ENCODE measurements at places on chromosomes 13 and 19. TPM values are rescaled to one million over a fixed set of nuclear protein-coding genes. Genes with fewer than 3 reads are reported as not detected.

Gene LILRA1
- total RNA-seq = not detected

DNA sequence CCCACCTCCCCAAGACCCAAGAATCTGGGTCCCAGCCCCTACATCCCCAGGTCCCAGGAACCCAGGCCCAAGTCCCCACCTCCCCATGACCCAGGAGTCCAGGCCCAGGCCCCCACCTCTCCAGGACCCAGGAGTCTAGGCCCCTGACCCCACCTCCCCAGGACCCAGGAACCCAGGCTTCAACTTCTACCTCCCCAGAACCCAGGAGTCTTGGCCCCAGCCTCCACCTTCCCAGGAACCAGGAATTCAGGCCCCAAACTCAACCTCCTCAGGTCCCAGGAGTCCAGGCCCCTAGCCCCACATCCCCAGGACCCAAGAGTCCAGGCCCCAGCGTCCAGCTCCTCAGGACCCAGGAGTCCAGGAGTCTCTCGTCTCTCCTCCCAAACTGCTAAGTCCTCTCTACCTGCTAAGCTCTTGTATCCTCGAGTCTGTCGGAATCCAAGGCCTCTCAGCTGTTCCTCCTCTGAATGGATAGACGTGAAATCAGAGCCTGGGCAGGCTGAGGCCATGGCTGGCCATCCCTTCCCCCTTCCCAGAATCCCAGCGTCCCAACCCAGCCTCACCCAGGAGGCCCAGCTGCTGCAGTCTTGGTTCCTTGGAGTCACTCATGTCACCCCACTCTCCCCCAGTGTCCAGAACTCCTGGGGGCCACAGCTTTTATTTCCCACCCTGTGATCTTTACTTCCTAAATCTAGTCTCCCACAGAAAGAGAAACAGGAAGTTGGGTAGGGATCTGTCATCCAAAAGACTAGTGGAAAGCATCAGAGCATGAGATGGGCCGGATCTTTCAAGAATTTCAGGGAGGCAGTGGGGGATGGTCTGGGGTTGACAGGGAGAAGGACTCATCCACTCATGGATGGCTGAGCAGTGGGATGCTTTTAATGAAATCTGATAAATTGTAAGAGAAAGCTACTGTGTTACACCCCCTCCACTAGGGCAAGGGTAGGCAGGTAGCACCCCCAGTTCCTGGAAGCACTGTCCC lies at the start of gene CD209:
CD209 (minus strand) TSS at position 632 of the 982 bp plus-strand sequence; CDS start at position 609, 23 bp downstream.
- H3K27me3 ChIP-seq = no peaks in the 10 kb centered on the region
- H3K4me1 ChIP-seq = no peaks in the 10 kb centered on the region
- DNase-seq = no peak
- no peaks in the 10 kb centered on the region for H3K36me3 ChIP-seq
- H3K4me3 ChIP-seq = no peak within 1 kb of the TSS

GRCh38 chr19:28020619-28021258 lies 1192.2 kb downstream of the UQCRFS1 start:
- no peaks in the 10 kb centered on the region for H3K36me3 ChIP-seq
- no peak overlapping the region for H3K4me3 ChIP-seq

DNA sequence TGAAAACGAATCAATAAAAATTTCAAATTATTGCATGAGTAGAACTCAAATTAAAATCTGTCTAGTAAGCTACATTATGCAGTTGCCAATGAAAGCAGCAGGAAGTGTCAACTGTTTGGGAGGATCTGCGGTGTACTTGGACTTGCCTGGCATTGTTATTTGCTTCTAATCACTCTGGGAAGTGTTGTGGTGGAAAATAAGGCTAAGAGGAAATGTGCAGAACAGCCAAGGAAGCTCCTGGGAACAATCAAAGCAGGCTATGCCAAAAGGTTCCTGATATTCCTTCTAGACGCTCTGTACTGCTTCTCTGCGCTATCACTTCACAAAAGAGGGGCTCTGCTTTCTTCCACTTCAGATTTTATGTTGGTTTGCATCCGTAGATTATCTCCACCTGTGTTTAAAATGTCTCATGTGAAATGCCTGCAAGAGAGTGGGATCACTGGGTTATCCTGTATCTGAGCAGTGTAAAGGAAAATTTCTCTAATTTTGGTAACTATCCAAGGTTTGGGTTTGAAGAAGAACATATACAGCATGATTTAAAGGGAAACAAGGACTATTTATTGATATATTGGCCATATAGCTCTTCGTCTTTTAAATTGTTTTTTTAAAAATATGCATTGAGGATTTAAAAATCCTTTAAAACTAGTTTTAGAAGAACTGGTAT lies 182.7 kb upstream of the CSNK1A1L start:
- H3K36me3 ChIP-seq = no peaks in the 10 kb centered on the region
- peaks cover 21% of the 10 kb centered on the region for H3K4me1 ChIP-seq
- H3K27ac ChIP-seq = peak overlapping the region; percentile 42
- H3K4me3 ChIP-seq = no peak overlapping the region
